ENCODE measurements at places on chromosomes 16 and 17.
A peak's percentile ranks its signal among the peaks of the same experiment; 100 is the strongest.

GRCh38 chr16:54286366-54287130 is at the start of gene IRX3:
Gene IRX3 (minus strand): TSS chr16:54286787. CDS start chr16:54286050, 737 bp downstream.
- DNase-seq = no peak

DNA sequence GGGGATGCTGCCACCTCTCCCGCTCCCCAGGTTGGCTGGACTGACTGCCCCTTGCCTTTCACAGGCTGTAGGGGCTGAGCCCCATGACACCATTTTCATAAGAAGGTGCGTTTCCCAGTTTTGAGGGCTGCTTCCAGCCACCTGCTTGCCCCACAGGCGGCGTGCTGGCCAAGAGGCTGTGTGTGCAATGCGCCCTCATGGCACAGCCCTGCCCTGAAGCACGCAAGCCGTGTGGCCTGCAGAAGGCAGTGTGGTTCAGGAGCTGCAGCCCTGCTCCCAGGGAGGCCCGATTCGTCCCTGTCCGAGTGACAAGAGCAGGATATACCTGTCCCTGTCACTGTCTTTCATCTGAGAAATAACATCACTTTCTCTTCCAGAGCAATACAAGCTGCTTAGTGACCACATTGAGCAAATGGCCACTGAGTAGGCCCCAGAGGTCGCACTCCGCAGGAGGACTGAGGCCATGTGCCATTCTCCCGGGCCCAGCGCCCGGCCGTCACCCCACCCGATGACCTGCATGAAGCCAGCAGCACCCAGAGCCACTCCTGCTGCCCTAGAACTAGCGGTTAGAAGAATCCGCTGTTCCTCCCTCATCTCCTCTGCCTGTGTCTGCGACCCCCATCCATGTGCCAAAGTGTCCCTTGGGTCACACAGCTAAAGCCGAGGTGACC is 24.2 kb downstream of the CIBAR2 start:
- no peak for DNase-seq

DNA sequence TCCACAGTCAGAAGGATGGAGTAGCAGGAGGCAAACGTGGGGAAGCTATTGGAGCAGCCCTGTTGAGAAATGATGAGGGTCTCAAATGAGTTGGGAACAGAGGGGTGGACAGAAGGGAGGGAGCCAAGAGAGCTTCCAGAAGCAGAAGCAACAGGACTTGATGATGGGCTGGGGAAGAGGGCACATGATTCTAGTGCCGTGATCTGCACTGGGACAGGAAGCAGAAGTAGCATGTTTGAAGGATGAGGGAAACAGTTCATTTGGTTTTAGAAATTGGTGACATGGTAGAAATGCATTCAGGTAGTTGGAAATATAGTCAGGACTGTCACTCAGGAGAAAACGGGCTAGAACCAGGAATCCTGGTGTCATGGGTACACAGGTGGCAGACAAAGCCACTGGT is 19.4 kb downstream of the EMP2 start:
- DNase-seq = no peak

- no peak for DNase-seq
Observed at GRCh38 chr16:85995541-85996423, 96.8 kb downstream of the IRF8 start.

DNA sequence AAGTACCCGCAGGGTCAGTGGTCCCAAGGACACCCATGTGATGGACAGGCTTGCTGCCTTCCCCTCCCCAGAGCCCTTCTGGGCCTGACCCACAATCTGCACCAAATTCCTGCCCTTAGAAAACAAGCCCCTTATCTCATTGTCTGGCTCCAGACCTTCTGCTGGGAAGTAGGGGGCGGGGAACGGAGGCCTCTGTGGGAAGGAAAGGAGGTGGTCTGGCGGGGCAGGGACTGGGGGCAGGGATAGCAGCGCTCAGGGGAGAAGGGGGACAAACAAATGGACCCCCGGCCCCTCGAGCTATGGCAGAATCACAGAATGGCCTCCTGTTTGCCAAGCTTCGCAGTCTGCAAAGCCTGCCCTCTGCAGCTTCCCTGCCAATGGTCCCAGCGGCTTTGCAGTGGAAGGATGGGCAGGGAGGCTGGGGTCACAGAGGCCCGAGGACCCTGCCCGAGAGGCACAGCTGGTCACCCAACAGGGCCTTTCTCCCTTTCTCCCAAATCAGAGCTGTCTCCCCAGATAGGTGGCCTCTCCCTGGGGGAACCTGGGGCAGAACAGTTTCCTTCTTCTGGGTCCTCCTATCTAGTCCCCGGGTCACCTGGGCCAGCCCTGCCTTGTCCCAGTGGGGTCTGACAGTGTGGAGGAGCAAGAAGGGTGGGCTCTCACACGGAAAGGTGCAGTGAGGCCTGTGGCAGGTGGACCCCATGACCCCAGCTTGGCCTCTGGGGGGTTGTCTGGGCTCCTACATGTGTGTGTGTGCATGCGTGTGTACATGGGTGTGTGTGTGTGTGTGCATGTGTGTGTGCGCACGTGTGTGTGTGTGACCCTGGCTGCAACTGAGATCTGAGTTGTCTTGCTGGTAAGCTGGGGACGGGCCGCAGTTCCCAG is 25.5 kb downstream of the TMEM235 start:
- DNase-seq = no peak

GRCh38 chr16:49502136-49502881 is 128.7 kb downstream of the C16orf78 start:
- DNase-seq = no peak

DNA sequence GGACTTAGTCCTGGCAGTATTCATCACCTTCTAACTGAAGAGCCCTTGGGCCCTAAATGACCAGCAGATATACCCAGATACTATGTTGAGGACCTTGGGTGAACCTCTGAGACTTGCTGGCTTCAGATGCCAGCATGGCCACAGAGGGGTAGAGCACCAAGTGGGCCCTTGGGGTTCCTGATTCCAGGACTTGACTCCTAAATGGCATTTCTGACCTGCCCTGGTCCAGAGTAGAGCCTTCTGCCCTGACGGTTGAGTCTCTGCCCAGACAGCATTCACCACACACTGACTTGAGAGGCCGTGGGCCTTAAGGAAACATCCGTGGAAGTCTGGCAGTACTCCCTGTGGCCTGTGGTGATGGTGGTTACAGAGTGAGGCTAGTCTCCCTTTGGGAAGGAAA is 2.8 kb upstream of the APPBP2 start:
- DNase-seq = no peak

GRCh38 chr17:49694847-49695697 is 12.7 kb downstream of the SLC35B1 start:
- DNase-seq = peak; percentile 76

- no peak for DNase-seq
Observed at GRCh38 chr17:34201767-34202166, 53.3 kb upstream of the CCL2 start.

DNA sequence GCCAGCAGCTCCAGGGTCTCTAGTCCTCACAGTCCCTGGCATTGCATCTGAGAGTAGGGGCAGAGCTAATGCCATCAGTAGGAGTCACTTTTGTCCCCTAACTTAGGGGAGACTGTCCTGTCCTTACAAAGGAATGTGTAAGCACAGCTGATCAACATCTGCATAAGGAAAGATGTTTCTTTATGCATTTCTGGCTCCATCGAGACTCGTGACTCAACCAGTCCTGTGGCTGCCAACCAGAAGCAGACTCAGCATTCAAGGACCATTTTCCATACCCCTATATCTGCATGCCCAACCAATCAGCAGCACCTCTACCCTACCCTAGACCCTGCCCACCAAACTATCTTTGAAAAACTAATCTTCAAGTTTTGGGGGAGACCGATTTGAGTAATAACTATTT is 8.2 kb upstream of the MPP2 start:
- no peak for DNase-seq

DNA sequence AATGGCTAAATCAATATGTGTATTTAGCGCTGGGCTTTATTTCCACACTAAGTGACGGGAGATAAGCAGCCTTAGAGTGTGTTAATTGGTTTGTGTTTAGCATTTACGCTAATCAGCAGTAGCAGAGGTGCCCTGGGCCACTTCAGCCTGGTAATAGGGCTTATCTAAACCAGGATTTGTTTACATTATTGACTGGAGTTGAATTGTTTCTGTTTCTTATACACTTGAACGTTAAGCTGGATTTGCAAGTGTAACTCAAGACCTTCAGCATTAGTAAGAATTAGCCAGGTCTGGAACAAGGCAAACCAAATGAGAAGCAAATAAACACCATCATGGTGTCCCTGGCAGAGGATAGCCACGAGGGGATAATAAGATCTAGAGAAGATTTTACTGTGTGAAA is 313.6 kb downstream of the HS3ST4 start:
- no peak for DNase-seq

Measured in activated CD4-positive, CD25-positive, alpha-beta regulatory T cell treated with anti-CD3 and anti-CD28 coated beads, Interleukin-2, amount 50 U/mL, for 72 hours (primary cell).